Bronchial epithelial cell (primary cell): ENCODE measurements at places on chromosomes 3 and 15.

- DNase-seq, result peak; percentile 95
Measured at GRCh38 chr3:174863488-174863887, 4.4 kb downstream of the NAALADL2 start.

- peak; percentile 59 for DNase-seq
Measured at GRCh38 chr3:169662132-169662842, 1.2 kb downstream of the MECOM start.

DNA sequence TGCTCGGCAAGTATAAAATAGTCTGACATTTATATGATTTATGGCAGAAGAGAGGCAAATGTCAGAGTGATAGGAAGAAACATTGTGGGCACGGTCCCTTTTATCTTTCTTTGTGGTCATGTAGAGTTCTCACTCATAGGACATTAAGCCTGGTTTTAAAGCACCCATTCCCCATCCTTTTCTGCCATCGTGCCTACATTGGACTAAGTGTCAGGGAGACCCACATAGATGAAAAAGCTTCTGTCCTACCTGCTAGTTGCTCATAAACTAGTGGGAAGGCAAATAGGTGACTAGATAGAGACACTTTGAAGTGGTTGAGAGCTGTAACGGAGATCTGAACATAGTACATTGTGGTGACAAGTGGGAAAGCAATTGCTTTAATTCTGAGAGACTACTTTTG is 155.7 kb downstream of the B3GALNT1 start:
- DNase-seq, result no peak

GRCh38 chr15:33612721-33613304 is 302.0 kb downstream of the RYR3 start:
- DNase-seq, result no peak
